ENCODE measurements at places on chromosomes 11 and 22.

DNA sequence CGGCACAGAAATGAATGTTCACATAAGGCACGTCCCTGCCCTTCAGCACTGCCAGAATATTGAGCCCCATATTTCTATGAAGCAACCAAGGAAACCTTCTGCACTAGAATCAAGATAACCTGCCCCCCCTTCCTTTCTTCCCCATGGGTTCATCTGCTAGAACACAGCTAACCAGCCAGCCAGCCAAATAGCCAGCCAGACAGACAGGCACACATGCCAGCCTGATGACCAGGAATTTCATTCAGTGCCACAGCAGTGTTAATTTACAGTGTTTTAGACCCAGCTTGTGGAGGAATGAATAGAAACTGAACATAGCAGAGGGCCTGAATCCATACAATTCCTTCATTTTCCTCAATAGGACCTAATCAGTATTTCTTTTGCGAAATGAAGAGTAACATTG, 57.0 kb downstream of the TENM4 start:
- no peak for DNase-seq
- no peaks in the 10 kb centered on the region for H3K36me3 ChIP-seq
- H3K4me3 ChIP-seq, result no peak overlapping the region
- no peaks in the 10 kb centered on the region for H3K27me3 ChIP-seq

DNA sequence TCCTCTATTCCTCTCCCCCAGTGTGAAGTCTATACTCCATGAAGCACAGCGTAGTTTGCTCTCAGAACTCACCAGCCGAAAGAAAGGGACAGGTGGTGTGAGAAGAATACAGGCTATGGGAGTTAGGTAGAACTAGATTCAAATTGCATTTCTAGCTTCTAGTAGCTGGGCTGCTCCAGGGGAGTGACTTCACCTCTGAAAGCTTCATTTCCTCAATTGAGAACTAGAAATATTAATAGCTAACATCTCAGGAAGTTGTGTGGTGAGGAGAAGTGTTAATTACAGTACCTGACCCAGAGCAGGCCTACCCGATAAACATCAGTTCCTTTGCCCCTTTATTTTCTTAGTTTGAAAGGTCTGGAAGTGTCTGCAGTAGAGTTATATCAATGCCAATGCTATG, 484.7 kb upstream of the TENM4 start:
- H3K4me3 ChIP-seq, result no peak overlapping the region
- H3K27me3 ChIP-seq, result no peaks in the 10 kb centered on the region
- H3K27ac ChIP-seq, result no peak overlapping the region
- no peaks in the 10 kb centered on the region for H3K4me1 ChIP-seq

- H3K36me3 ChIP-seq, result peaks cover 56% of the 10 kb centered on the region
- H3K27me3 ChIP-seq, result no peaks in the 10 kb centered on the region
- no peaks in the 10 kb centered on the region for H3K4me1 ChIP-seq
- H3K4me3 ChIP-seq, result no peak overlapping the region
- H3K27ac ChIP-seq, result no peak overlapping the region
These were observed 25.8 kb downstream of the MUC6 start for GRCh38 chr11:1010551-1011319.

DNA sequence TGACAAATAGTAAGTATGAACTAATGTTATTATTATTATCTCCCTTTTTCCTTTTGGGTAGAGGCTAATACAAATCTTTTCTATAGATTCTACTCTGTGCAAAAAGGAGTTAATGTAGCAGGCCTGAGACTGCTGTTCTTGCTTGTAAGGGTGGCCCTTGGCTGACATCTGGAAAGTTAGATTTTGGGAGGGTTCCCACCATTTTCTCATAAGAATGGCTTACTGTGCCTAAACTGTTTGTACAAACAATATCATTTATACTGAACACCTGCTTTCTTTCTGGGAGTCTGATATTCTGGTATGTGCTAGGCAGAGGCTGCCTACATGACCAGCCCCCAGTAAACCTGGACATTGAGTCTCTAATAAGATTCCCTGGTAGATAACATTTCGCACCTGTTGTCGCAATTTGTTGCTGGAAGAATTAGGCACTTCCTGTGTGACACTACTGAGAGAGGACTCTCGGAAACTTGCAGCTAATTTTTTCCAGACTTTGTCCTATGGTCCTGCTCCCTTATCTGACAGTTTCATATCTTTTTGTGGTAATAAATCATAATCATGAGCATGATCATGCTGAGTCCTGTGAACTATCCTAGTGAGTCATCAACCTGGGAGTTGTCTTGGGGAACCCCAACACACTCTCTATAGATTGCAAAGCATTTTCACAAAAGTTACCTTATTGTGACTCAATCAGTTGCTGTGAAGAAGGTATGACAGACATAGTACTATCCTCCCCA, 257.7 kb upstream of the CCDC90B start:
- DNase-seq, result no peak
- H3K36me3 ChIP-seq, result no peaks in the 10 kb centered on the region
- no peak overlapping the region for H3K4me3 ChIP-seq
- H3K27ac ChIP-seq, result no peak overlapping the region
- H3K27me3 ChIP-seq, result no peaks in the 10 kb centered on the region

DNA sequence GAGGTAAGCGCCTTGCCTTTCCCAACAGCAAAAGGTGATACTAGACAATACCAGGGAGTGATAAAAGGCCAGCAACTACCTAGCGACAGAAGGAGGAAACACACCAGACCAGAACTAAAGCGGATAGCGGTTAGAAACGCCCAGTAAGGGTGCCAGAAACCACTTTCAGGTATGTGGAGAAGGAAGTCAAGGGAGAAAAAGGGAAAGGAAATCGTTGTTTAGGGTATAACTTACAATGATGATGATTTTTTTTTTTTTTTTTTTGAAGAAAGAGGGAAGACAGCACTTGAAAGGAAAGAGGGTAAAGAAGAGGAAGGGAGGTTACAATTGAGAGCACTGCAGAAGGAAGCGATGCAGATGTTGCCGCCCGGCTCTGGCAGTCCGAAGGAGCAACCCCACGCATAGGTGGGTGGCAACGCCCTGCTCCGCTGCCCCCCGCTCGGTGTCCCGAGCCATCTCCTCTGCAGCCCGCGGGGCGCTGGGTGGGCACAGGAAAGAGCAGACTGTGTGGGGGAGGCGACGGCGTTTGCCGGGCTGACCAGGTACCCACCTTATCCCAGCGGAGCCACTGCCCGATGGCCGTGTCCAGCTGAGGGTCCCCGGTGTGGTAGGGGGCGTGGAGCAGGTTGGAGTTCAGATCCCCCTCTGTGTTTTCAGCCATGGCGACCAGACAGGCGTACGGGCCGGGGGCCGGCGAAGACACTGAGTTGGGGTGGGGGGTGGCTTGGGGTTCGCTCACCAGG, 561 bp downstream of the PGM2L1 start:
- H3K27ac ChIP-seq, result peak overlapping the region; percentile 59
- H3K4me1 ChIP-seq, result peaks cover 8% of the 10 kb centered on the region
- no peaks in the 10 kb centered on the region for H3K36me3 ChIP-seq
- peak; percentile 73 for DNase-seq
- no peaks in the 10 kb centered on the region for H3K27me3 ChIP-seq

DNA sequence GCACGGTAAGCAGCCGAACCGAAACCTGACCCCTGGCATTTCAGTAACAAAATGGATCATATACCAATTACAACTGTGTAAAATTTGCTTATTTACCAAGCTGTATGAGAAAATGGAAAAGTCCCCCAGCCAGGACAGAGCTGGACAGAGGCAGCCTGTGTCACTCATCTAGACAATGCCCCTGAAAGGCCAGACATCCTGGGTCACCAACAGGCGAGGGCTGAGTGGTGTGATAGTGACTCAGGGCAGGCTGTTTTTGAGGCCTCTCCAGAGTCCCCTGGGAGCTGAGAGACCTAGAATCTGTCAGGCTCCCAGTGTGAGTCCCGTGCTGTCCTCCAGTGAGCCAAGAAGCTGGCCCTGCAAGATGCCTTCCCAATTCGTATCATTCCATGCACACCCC, 680.4 kb downstream of the TBC1D22A start:
- no peak overlapping the region for H3K4me3 ChIP-seq
- no peak overlapping the region for H3K27ac ChIP-seq
- no peaks in the 10 kb centered on the region for H3K36me3 ChIP-seq
- H3K4me1 ChIP-seq, result no peaks in the 10 kb centered on the region
